ENCODE measurements at places on chromosomes 6 and 20.

DNA sequence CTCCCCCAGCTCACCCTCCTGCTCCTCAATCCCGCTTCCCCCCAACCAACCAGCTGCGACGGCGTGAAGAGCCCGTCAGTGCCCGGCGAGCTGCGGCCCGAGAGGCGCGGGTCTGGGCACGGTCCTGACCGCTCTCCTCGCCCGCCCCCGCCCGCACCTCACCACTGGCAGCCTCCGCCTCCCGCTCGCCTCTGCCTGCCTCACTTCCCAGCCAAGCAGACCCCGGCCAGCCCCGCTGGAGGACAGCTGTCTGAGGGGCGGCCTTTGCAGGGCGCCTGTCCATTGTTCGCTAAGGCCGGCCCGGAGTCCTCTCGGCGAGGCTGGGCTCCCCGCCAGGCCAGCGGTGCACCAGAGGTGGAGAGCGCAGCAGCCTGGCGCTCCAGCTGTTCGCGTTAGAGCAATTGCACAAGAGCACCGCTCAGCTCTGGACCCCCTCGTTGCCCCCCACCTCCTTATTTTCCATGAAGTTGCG is 1.3 kb downstream of the SOBP start:
- DNase-seq = no peak

- DNase-seq = no peak
Measured at GRCh38 chr6:90065173-90065572, 170.9 kb downstream of the GJA10 start.

DNA sequence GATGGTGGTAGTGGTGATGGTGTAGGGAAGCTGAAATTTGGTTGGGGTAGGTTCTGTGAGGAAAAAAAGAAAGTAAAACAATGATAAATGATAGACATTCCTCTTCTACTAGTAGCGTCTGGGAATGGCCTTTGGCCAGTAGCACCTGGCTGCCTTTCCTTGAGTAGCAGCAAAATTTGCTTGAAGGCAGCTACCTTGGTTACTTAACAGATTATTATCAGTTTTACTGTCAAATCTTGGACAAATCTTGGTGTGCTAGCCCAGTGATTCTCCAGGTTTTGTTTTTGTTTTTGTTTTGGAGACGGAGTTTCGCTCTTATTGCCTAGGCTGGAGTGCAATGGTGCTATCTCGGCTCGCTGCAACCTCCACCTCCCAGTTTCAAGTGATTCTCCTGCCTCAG is 26.4 kb downstream of the LIN28B start:
- no peak for DNase-seq

GRCh38 chr6:146354451-146354850 is 189.2 kb upstream of the RAB32 start:
- DNase-seq = no peak

DNA sequence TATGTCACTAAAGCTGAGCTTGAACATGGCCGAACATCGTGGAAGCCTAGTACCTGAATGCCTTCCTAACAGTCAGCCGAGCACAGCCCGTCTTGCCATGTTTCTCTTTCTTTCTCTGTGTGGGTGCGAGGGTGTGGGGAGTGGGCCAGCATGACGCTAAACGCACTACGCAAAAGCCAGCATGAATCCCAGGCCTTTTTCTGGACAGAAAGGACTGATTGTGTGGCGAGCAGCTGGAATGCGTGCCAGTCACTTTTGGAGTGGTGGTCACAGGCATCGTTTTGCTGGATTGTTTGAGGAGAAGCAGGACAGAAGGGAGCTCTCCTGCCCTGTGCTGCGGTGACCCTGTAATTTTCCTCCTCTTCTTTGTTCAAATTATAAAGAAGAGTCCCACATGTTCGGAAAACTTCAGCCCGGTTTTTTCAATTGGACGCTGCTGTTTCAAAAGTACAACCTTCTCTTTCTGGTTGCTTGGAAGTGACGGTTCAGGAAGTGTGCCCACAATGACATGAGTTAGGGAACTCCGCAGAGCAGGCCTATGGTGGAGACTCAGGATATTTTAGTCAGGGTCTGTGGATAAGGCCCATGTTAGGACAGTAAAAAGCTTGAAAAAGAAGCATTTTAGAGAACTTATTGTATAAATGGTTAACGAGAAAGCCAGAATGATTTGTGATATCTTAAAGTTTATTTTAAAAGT is 54.3 kb downstream of the PDE7B start:
- no peak for DNase-seq

DNA sequence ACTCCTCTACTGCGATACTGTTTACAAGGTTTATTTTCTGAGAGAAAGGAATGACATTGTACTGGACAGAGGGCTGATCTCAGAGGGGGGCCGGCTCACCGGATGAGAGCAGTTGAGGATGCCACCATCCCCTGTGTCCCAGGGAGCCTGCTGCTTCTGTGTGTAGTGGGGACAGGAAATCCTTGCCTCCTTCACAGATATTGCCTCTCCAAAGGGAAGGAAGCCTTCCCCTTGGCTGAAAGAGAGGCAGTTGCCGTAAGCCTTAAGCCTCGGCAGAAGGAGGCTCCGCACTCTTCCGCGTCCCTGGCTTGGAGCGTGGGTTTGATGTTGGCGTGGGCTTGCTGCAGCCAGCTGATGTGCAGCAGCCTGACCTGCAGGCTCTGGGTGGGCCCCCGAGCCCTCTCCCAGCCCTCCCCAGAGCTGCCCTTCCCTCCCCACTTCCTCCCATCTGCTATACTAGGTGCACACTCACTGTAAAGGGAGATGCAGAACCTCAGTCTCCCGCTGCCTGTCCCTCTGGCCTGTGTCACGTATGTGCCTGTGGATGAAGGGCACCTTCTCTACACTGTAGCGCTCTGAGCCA is 45.7 kb upstream of the RPS6KA2 start:
- no peak for DNase-seq

GRCh38 chr20:23596579-23597250 is 9.0 kb downstream of the CST9 start:
- DNase-seq = no peak

DNA sequence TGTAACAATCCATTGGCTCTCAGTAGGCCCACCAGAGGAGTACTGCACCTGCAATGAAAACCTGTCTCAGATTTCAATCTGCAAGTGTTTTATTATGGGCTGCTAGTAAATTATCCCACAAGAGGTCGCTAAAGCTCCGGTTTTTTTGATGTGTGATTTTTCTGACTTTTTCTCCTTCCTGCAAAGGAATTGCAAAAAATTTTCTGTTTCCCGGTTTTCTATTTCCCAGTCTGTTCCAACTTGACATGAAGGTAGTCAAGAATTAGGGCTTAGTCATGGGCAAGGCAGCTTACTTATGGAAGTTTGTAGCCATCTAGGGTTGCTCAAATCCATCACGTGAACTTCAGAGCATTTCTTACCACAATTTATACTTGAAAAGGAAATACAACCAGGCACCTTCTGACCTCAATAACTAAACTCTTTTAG is 38.5 kb upstream of the AHI1 start:
- no peak for DNase-seq

DNA sequence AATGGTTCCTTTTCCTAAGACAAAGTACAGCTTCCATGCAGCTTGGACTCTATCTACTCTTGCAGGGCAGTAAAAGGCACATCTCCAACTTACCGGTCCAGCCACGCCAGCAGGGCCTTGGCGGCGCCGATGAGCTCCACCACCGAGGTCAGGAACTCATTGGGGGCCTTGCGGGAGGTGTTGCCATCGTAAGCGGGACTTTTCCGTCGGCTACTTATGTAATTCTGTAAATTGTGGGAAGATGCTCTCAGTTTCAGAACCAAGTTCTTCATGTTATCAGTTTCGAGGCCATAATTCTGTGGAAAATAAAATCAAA is 68.5 kb downstream of the CNKSR3 start:
- no peak for DNase-seq

DNA sequence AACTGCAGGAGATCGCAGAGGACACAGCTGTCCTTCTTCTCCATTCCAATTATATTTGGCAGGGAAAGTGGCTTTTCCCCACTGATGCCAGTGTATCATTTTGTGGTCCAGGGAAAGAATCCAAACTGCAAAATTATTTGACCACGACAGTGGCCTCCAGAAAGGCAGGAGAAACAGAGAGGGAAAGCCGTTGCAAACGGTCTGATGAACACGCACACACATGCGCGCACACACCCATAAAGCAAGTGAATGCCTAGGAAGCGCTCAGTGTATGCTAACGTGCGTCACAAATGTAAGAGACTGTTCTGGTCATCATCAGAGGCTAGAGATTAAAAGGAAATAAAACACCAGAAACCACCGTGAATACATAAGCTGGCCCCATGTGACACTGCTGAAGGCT is 54.0 kb downstream of the NPEPL1 start:
- no peak for DNase-seq

- DNase-seq = no peak
Measured at GRCh38 chr20:53034899-53035298, 62.7 kb downstream of the TSHZ2 start.

DNA sequence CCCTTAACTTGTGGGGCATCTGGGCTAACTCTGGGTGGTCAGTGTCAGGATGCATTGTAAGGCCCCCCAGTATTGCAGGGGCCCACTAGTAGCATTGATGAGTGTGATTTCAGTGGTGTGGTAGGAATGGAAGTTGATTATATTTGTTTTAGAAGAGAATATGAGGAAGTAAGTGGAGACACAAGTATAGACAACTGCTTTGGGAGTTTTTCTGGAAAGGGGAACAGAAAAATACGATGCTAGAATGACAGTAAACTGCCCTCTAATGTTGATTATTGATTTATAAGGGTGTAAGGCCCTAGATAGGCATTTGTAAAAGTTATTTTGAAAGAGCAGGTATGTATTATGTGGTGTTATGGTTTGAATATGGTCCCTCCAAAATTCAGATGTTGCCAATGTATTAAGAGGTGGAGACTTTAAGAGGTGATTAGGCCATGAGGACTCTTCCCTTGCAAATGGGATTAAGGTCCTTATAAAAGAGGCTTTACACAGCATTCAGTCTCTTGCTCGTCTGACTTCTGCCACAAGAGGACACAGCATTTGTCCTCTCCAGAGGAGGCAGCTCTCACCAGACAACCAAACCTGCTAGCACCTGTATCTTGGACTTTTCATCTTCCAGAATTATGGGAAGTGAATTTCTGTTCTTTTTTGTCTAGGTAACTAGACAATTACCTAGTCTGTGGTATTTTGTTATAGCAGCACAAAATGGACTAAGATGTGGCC is 135.9 kb upstream of the DTNBP1 start:
- no peak for DNase-seq

DNA sequence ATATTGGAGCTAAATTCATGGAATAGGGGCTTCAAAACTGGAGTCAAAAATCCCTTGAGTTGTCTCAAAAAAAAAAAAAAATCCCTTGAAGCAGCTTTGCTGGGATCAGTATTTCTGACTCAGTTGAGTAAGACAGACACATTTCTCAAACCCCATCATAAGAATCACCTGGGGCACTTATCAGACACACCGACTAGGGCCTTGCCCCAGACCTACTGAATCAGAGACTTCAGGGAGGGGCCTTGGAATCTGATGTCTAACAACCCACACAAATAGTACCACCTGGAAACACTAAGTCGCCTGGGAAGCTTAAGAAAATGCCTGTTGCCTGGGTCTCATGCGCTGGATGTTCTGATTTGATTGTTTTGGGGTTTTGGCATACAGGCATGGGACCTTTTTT is 44.9 kb upstream of the RNF144B start:
- no peak for DNase-seq

GRCh38 chr6:118509009-118509617 is 39.0 kb upstream of the PLN start:
- DNase-seq = no peak

DNA sequence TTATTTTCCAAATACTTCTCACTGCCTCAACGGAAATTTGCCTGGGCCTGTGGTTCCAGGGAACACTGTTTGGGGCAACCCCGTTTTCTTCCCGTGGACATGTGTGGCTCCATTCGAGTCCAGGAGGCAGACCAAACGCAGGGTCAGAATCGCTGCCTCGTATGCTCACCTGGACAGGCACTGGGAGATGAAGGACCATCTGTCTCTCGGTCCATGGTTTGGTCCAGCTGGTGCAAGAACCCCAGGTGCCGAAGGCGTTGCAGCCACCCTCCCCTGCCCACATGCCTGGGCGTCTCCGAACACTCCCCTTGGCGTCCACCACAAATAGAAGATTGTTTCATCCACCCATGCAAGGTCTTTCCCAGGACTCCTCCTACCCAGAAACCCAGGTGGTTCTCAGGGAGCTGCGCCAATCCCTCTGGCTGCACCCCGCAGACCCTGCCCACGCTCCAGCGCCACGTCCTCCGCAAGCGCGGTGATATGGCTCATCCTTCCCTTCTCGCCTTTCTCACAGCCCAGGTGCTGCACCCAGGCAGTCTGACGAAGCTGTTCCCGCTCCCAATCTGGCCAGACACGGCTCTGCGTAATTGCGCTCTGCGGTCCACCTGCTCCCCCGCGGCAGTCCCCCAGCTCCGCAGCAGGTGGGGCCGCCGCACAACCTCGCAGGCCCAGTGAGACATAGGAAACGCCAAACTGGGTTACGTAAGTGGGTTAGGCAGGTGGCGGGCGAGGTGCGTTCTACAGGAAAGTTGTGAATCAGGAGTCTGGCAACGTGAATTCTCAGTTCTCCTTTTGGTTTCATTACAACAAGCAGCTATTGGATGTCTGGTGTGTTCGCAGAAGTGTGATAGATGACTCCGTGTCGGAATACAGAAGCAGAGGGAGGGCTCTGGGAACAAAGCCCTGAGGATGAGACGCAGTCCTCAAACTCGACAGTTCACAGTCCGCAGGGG is 146.2 kb upstream of the ECI2 start:
- no peak for DNase-seq

DNA sequence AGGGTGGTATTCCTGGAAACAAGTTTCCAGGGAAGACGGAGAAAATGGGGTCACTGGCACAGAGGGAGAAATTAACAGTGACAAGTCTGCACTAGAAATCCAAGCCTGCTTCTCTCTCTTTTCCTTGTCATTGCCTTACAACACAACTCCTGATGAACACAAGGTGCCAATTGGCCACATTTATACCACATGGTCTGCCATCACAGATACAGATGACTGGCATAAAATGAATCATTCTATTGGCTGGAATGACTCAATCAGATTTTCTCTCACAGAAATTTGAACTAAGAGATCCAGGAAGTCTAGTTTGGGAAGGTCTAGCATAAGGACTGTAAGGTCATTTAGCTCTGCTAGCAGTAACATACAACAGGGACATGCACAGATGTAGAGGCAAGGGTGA is 190.3 kb downstream of the LINC00237 start:
- no peak for DNase-seq

DNA sequence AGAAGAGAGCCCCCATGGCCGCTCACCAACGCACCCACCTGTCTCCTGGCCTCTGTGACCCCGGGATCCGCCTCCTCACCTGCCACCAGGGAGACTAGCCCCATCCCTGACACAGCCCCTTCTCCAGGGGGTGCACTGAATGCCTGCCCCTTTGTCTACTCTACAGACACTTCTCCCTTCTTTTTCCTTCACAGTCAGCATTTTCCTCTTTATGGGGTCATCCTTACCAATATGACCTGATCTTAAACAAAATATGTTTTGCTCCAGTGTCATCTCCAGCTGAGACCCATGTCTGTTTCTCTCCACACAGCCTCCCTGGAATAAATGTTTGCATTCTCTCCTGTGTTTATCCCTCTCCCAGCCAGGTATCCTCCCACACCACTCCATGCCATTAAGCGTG is 14.6 kb upstream of the CCR6 start:
- no peak for DNase-seq

GRCh38 chr20:58685988-58686387 is 6.6 kb upstream of the NPEPL1 start:
- no peak for DNase-seq

GRCh38 chr6:119676230-119676629 is 326.7 kb upstream of the MAN1A1 start:
- DNase-seq = no peak

GRCh38 chr6:2819115-2819514 is 22.5 kb downstream of the SERPINB1 start:
- no peak for DNase-seq

- DNase-seq = no peak
Measured at GRCh38 chr6:122696853-122697252, 82.7 kb upstream of the FABP7 start.

Data from T-helper 17 cell (primary cell).